ENCODE measurements at places on chromosomes 16 and 17.

DNA sequence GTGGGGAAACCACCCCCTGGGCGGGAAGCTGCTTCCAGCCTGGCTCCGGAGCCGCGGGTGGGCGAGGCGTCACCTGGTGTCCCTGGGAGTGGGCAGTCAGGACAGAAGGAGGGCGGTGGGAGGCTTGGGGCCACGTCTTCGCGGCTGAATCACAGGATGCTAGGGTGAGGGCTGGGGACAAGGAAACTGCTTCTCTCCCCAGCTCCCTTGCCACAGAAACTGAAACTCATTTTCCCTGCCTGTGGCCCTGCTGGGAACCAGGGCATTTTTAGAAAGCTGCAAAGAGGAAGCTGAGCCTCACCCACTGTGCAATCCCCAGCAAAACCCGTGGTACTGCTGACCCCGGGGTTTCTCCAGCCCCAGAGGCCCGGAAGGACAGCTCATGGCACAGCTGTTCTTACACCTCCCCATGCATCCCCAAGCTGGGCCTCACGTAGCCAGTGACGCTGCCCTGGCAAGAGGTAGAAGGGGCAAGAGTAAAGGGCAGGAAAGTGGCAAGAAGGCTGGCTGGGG is 8.2 kb downstream of the RHBDF2 start:
- no peak for DNase-seq

DNA sequence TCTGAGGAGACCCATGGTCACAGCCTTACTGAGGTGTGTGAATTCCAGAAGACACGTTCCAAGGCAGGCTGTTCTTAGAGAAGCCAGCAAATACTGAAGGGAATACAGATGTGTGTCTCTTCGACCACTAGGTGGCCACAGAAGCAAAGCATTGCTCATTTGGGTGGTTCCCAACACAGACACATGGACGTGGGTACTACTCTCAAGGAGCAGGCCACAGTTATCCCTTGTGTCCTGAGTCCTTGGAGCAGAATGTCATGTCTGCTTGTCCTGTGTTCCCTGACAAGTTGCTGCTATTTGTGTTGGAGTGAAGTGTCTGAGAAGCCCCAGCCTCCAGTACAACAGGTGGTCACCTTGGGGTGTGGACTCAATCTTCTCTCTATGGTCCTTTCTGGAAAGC is 30.3 kb downstream of the HMOX2 start:
- DNase-seq, result peak; percentile 64

GRCh38 chr17:50129728-50130558 is at the start of gene SAMD14:
TSS of gene SAMD14 (minus strand) at chr17:50130160. CDS start at chr17:50124959, 5,201 bp downstream.
- DNase-seq, result peak; percentile 71

- DNase-seq, result no peak
Observed at GRCh38 chr16:82899006-82899405, 272.2 kb downstream of the CDH13 start.

- no peak for DNase-seq
Observed at GRCh38 chr17:17179371-17179827, 26.7 kb downstream of the PLD6 start.

GRCh38 chr17:1754430-1755112 is 7.3 kb upstream of the SERPINF1 start:
- no peak for DNase-seq

DNA sequence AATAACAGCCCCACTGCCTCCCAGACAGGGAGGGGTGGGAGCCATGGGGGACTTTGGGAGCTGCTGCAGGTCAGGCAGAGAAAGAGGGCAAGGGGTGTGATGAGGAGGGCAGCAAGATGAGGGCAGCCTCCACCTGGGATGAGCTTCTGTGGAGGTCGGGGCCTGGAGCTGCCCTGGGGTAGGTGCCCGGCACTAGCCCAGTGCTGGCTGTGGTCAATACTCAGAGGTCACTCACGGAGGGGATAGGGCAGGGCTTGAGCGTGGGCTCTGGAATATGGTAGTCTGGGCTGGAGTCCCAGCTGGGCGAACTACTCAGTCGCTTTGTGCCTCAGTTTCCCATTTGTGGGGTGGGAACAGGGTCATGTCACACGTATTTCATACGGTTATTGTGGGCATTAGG is 169.0 kb downstream of the IRF8 start:
- no peak for DNase-seq

DNA sequence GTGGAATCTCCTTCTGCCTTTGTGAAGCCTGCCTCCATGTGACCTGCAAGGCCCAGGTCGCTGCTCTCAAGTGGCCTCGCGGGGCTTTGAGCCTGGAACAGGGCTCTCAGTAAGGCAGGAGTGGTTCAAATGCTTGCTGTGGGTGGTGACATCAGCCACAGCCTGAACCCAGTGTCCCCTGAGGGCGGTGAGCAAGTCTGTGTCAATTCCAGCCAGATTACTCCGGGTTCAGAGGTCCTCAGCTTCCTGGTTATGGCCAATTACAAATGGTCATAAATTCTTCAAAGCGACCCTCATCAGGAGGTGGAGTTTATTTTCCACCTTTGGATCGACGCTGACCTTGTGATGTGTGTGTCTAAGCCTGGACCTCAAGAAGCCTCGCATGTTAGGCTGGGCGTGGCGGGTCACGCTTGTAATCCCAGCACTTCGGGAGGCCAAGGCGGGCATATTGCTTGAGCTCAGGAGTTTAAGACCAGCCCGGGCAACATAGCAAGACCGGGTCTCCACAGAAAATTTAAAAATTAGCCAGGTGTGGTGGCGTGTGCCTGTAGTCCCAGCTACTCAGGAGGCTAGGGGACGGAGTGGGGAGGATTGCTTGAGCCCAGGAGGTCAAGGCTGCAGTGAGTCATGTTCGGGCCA is 17.3 kb downstream of the LGALS3BP start:
- no peak for DNase-seq

DNA sequence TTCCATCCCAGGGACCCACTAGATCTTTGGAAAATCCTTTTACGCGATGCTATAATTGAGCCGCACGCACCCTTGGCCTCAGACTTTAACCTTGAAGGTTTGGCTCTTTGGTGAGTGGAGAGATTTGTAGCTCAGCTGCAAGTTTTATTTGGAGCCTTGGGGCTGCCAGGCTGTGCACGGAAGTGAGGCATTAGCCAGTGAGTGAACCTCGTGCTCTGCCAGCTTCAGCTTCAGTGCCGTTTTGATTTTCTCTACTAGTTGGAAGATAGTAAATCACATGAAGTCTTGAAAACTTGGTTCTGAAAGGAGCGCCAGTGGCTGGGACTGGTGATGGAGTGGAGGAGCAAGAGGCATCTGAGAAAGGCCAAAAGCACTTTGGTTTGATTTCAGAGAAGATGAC is 17.3 kb downstream of the CRHR1 start:
- no peak for DNase-seq

DNA sequence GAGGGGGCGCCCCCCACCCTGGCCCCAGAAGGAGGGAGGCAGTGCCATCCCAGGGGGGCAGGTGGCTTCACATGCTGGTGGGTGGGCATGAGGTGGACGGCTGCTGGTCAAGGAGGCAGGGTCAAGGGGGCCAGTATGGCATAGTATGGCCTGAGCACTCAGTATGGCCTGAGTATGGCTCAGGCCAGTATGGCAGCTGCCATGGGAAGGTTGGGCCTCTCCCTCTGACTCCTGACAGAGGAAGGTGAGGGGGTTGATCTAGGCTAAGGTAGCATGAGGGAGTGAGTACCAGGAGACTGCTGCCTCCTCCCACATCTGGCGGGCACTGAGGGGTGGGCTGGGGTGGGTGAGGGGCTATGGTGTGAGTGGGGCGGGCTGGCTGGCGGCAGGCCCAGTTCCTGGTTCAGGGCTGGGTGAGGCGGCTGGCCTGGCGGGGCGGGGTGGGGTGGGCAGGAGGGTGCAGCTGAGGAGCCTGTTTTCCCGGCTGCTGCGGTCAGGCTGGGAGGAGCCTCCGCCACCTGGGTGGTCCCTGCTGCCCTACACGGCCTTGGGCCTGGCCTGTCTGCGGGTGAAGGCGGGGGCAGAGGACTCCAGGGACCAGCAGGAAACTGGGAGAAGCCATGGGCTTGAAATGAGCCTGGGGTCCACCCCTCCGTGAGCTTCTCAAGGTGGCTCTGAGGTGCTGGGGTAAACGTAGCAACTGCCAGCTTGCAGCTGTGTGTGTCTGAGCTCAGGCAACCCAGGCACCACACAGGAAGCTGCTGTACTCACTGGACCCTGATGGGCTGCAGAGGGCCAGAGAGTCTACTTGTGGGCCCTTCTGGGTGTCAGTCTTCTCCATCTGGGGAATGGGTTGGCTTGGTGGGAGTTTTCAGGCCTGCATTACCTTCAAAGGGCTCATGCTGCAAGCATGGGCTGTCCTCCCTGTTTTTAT is 57.0 kb downstream of the RAI1 start:
- no peak for DNase-seq

DNA sequence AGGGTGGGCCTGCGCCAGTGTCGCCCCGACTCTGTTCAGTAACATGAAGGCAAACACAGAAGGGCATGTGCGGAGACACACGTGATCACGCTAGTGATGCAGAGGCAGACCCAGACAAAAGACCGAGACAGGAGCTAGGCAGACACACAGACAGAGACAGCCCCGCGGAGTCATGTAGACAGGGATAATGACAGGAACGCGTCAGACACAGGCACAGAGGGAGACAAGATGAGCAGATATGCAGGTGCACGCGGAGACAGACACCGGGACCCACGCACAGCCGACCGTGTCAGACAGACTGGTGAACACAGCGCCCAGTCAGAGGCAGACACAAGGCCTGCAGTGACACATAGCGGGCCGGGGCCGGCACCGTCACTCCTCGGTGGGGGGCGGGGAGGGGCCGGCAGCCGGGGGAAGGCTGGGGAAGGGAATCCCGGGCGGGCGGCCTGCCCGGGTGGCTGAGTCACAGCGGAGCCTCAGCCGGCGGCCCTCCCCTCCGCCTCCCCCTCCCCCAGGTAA is 7.4 kb downstream of the KDM6B start:
- DNase-seq, result peak; percentile 33

DNA sequence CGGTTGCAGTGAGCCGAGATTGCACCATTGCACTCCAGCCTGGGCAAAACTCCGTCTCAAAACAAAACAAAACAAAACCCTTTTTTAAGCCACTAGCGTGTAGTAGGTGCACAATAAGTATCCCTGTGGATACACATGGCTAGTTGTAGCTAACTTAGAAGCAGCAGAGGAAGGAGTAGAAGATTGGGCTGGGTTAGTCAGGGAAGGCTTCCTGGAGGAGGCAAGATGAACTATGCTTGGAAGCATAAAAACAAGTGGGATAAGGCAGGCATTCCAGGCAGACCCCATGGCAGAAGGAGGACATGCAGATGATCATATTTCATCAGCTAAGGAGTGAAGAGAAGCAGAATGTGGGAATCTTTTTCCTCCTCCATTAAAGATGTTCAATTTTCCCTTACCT is 83.4 kb downstream of the IRX5 start:
- DNase-seq, result no peak

DNA sequence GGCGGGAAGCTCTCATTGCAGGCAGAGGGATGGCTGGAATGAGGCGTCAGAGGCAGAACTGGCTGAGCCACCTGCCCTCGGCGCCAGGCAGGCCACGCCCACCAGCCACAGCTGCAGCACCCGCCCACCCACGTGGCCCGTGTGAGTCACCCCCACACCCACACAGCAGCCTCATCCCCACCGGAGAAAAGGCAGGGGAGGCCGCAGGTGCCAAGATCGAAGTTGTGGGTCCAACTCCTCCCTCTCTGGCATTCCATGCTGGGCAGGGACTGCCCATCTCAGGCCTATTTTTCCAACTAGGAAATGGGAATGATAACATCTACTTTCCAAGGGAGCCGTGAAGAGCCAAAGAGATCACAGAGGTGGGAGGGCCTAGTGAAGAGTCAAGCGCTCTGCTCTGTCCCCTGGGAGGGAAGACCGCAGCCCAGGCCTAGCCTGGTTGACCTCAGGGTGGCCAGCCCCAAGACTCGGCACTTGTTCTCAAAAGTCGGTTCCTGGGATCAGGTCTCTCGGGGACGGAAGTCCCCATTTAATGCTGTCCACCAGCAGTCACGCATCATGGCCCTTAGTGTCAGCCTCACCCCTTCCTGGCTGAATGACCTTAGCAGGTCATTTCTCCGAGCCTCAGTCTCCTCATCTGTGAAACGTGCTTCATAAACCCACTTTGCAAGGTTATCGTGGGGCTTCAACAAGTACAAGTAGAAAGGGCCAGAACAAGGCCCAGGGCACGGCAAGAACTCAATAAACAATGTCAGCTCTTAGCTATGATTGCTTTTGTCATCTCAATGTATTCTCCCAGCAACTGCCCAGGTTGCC is at the start of gene TRPV3:
TSS of gene TRPV3 (minus strand) at position 45 of the 816 bp plus-strand sequence. CDS start 2,962 bp downstream, outside the sequence.
- DNase-seq, result no peak

All from NCI-H2227 treated with DMSO at 0.1 percent for 48 hours (cell line).